Stimulated activated CD8-positive, alpha-beta memory T cell treated with anti-CD3 and anti-CD28 coated beads, Interleukin-2, amount 100 ng/mL, for 48 hours (primary cell): ENCODE measurements at places on chromosomes 11 and 22.
A peak's percentile ranks its signal among the peaks of the same experiment; 100 is the strongest.

- DNase-seq, result no peak
These were observed 942 bp upstream of the TSPAN18 start for GRCh38 chr11:44725757-44726282.

DNA sequence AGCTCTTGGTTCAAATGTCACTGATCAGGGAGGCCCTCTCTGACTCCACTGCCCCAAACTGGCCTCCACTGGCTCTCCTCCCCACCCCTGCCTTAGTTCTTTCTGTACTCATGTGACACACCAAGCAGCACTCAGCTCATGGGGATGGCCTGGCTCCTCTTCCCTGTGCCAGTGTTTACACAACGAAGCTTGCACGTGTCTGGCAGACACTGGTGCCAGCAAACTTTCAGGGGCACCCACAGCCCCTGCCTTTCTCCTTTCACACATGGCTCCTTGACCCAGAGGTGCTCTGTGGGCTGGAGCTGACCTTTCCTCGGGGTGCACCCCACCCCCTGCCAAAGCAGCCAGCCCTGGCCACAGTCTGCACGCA is 37.6 kb upstream of the PARVG start:
- no peak for DNase-seq

GRCh38 chr11:124745835-124746620 is 6.0 kb downstream of the VSIG2 start:
- DNase-seq, result no peak

- DNase-seq, result no peak
These were observed 437.5 kb downstream of the TBC1D22A start for GRCh38 chr22:47199979-47200272.

GRCh38 chr11:73995247-73995646 is 12.6 kb upstream of the UCP2 start:
- no peak for DNase-seq

GRCh38 chr11:132858223-132858622 is 674.1 kb downstream of the OPCML start:
- DNase-seq, result no peak

DNA sequence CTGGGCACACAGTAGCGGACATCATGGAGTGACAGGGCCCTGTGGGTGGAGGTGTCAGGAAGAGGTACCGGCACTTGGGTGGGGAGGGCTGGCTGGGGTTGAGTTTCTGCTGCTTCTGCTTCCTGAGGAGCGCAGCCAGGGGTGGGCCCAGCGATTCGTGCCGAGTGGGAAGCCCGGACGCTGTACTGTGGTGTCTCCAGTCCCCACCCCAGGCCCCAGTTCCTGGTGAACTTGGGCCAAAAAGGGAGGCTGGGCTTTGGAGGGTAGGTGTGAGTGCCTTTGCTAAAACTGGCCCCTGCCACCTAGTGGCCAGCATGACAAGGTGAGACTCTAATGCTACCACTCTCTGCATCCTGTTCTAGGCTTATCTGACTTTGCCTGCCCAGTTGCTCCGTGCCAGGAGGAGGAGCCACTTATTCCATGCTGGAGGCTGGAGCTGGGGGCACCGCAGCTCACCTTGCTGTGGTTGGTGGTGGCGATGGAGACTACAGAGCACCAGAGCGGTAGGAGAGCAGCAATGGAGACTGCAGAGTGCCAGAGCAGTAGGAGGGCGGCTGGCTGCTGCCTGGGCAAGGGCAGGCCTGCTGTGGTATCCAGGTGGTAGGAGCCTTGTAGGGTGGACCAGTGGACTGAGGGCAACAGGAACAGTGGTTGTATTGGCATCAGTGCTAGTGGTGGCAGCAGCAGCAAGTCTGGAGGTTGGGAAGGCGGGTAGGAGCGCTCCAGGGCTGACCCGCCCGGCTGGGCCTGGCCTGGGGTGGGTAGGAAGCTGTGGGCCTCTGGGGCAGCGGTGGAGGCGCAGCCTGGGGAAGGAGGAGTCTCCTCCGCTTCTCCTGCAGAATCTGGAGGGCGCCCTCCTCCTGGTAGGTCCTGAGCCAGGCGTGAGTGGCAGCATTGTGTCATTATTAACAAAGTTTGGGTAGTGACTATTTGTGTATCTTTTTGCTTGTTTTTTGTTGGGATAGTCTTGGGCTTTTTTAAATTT is 2.2 kb upstream of the RFPL2 start:
- no peak for DNase-seq

DNA sequence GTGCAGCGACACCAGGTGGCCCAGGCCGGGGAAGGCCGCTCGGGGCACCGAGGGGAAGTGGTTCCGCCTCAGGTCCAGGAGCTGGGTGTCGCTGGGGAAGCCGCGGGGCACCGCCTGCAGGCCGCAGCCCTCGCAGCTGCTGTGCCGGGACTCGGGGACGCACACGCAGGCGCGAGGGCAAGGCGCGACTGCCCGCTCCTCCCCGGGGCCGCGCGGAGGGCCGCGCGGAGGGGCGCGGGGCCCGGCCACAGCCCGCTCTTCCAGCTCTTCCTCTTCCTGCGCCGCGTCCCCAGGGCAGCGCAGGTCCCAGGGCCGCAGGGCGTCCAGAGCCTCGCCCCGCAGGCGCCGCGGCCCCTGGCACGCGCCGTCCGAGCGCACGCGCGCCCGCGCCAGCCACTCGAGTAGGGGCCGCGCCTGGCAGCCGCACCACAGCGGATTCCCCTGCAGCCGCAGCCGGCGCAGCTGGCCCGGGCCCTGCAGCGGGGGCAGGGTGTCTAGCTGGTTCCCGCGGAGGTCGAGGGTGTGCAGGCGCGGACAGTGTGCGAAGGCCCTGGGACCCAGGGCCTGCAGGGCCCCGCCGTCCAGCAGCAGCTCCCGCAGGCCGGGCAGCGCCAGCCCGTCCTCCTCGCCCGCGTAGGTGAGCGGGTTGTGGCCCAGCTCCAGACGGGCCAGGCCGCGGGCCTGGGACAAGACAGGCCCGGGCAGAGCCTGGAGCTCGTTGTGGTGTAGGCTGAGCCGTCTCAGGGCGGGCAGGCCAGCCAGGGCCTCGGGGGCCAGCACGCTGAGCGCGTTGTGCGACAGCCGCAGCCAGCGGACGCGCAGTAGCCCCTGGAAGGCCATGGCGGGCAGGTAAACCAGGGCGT is 2.8 kb downstream of the CHADL start:
- peak; percentile 68 for DNase-seq

DNA sequence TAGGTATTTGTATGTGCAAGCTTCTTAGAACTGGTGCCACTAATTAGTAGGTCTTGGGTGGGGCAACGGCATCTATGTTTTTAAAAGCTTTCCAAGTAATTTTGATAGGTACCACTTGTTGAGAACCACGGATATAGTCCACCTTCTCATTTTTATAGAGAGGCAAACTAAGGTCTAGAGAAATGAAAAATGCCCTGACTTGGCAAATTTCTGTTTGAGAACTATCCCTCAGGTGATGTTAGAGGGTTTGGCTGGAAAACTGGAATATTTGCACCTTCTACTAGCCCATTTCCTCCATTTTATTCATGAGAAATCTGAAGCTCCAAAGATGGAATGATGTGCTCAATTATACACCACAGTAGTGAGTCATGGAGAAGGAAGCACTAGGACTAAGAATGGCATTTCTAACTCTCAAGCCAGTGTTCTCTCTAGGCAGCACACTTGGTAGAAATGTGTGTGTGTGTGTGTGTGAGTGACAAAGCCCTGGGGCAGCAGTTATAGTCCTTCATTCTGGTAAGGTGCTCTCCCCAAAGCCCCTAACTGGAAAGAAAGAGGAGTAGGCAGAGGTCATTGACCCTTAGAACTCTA is 1.8 kb upstream of the TMEM86A start:
- DNase-seq, result no peak

DNA sequence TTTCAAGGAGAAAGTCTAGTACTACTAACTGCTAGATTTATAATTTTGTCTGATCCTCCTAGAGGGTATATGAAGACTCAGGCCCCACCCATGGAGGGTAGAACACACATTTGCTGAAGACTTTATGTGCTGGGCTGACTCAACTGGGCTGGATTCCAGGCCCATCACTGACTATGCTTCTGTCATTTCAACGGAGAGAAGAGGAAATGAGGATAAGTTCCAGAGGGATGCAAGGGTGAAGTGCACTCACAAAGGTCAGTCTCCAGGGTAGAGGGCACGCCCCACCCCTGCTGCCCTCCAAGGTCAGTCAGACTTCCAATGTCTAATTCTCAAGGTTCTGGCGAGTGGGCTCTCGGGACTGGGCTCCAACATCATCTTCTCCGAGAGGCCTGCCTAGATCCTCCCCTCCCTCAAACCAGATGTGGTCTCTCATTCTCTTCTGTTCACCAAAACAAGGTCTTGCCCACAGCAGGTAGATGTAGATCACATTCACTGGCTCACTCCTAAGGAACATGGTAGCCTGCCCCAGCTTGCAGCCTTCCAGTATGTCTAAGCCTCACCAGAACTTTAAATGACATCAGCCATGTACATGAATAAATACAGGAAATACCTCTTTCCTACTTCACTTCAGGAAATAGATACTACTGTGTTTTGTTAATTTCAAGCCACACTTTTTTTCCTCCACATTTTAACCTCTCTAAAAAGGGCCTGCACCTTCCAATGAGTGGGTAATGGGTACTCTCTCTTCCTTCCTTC is 7.3 kb upstream of the C11orf86 start:
- DNase-seq, result no peak
